ENCODE measurements at places on chromosomes 16 and 17.
A peak's percentile ranks its signal among the peaks of the same experiment; 100 is the strongest.

- H3K36me3 ChIP-seq = no peaks in the 10 kb centered on the region
- no peaks in the 10 kb centered on the region for H3K27me3 ChIP-seq
- no peak overlapping the region for H3K4me3 ChIP-seq
- DNase-seq = no peak
- H3K27ac ChIP-seq = no peak overlapping the region
Measured at GRCh38 chr17:68505951-68506350, 6.3 kb upstream of the PRKAR1A start.

DNA sequence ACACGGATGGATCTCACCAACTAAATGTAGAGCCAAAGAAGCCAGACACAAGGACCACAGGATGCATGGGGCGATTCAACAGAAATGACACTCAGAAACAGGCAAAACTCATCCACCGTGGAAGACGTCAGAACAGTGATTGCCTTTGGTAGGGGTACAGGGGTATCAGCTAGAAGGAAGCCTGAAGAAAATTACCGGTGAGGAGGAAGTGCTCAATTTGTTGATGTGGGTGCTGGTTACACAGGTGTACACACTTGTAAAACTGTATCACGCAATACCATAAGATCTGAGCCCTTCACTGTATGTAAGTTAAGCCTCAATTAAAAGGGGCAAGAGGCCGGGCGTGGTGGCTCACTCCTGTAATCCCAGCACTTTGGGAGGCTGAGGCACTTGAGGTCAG, 226.1 kb downstream of the C16orf78 start:
- no peaks in the 10 kb centered on the region for H3K4me1 ChIP-seq

DNA sequence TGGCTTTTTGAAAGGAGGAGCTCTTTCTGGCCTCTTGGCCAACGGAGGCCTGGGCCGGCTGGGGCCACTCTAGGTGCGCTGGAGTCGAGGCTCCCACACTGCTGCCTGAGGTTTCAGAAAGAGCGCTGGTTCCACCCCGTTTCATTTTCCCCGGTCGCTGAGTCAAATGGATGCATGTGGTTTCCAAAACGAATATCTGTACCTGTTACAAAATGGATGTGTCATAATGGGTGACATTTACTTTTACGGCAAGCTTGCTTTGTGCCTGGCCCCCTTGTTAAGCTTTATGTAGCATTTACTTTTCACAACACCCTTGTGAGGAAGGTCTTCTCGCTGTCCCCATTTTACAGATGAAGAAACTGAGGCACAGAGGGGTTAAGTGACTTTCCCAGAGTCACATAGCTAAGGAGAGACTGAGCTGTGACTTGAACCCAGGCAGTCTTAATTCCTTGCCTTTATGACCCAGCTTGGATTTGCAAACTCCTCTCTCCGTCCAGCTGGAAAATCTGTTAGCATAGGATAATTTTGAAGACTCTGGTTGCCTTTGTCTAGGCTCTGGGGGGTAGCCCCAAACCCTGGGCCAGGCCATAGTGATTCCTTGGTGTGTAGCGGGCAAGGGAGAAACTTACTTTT, 10.6 kb downstream of the KSR1 start:
- no peaks in the 10 kb centered on the region for H3K36me3 ChIP-seq
- no peak overlapping the region for H3K27ac ChIP-seq
- no peaks in the 10 kb centered on the region for H3K27me3 ChIP-seq
- DNase-seq = no peak

DNA sequence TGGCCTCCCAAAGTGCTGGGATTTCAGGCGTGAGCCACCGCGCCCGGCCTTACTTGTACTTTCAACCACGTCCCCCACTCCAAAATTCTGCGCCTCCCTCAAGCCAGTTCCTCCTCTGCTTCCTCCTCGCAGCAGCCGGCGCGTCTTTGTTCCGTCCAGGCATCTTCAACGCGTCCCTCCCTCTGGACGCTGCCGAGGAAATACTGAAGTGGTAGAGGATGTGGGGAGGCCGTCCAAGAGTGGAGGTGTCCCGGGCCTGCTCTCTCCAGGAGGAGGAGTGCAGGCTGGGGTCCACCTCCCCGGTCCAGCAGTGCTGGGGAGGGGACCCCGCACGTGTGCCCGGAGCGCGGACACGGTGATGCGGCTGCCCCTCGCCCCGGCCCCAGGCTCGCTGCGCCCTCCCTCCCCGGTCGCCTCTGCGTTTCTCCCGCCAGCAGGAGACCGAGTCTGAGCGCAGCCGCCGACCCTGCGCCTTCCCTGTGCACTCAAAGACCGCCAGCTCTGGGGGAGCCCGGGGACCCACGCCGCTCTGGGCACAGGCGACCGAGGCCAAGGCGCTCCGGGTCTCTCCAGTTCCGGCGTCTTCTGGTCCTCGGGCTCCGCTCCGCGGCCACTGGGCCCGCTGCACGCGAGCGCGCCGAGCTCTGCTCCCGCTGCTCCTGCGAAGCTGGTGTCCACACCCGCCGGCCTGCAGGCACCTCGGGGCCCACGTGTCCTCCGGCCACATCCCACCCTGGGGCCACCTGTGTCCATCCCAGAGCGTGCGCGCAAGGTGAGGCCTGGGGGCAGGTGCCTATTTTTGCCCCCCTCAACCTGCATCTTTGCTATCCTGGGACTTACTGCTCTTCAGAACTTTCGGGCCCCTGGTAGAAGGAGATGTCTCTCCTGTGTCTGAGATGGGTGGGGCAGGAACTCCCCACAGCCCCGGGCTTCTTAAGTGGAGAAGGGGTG, 31.7 kb downstream of the OSBPL7 start:
- DNase-seq = peak; percentile 52
- H3K27me3 ChIP-seq = peaks cover 17% of the 10 kb centered on the region
- peaks cover 5% of the 10 kb centered on the region for H3K4me1 ChIP-seq

GRCh38 chr17:40089077-40089895, 11.1 kb downstream of the NR1D1 start:
- no peaks in the 10 kb centered on the region for H3K27me3 ChIP-seq
- peaks cover 19% of the 10 kb centered on the region for H3K36me3 ChIP-seq
- H3K4me3 ChIP-seq = no peak overlapping the region
- DNase-seq = no peak
- H3K27ac ChIP-seq = no peak overlapping the region

DNA sequence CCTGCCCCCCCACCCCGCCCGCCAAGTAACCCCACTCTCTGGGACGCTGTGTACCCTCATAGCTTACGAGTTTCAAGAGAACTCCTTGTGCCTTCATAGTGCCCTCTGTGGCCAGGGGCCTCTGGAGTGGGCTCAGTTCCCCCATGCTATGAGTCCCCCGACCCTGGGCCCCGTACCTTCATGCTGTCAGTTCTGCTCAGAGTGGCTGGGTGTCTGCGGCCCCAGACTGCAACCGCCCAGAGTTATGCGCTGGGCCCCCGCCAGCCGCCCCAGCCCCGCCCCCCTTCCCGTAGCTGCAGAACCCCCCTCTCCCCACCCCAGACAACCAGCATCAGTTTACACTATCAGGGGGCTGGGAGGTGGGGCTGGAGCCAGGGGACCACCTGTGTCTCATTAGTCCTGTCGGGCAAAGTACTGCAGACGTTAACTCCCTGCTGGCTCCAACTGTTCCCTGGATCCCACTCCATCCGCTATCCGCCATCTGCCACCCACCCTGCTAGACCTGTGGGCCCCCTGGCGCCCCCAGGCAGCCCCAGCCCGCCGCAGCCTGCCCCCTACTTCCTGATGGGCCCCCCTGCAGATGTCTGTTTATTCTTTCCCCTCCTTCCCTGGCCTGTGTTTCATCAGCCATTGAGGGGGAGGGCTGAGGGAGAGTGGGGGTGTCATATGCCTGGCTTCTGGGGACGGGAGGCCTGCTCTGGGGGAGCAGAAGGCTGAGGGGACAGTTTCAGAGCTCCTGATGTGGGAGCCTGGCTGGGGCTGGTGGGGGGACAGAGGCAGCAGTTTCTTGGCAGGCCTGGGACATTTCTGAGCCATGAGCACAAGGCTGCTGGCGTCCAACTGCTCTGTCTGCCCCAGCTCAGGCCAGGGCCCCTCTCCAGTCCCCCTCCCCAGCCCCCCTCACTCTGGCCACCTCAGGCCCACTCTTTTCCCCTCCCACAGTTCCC, at the start of gene MFAP4:
MFAP4 (minus strand) TSS at position 217 of the 947 bp plus-strand sequence; CDS start at position 182, 35 bp downstream.
- peaks cover 15% of the 10 kb centered on the region for H3K4me1 ChIP-seq
- H3K27ac ChIP-seq = peak within 1 kb of the TSS; percentile 4
- no peak for DNase-seq
- H3K4me3 ChIP-seq = no peak within 1 kb of the TSS

- no peaks in the 10 kb centered on the region for H3K4me1 ChIP-seq
- H3K36me3 ChIP-seq = no peaks in the 10 kb centered on the region
- H3K27ac ChIP-seq = no peak overlapping the region
- H3K4me3 ChIP-seq = no peak overlapping the region
Measured at GRCh38 chr16:72311426-72311825, 139.5 kb upstream of the PMFBP1 start.

DNA sequence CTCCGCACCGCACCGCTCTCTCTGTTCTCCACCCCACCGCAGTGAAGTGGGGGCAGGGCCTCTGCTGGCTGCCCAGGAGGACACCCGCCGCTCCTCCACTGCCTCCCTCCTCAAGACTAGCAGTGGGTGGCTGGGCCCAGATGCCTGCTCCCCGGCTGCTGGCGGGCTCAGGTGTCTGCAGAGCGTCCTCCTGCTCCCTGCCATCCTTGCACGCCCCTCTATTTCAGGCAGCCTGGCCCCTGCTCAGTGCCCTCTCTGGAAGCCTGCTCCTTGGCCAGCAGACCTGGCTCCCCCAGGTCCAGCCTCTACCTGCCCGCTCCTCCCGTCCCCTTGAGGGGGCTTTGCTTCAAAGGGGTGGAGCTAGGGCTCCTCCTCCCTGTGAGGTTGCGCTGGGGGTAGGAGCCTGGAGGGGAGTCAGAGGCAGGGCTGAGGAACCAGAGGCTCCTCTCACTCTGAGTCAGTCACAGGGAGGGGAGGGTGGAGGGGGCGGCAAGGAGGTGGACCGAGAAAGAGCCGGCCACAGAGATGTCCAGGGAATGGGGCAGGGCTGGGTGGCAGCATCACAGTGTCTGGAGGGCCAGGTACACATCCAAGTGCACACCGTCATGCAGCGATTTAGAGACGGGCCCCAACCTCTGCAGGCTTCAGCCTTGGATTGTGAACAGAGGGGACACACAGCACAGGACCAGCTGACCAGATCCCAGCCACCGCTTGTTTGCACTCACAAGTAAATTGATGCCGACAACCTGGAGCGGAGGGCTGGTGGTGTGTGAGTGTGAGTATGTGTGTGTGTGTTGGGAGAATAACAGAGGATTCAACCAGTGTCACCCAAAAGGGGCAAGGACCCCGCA, 9.8 kb upstream of the TMEM92 start:
- H3K4me1 ChIP-seq = peaks cover 12% of the 10 kb centered on the region
- H3K4me3 ChIP-seq = no peak overlapping the region
- no peak for DNase-seq
- H3K27me3 ChIP-seq = no peaks in the 10 kb centered on the region

- H3K27me3 ChIP-seq = no peaks in the 10 kb centered on the region
- no peak overlapping the region for H3K4me3 ChIP-seq
- no peaks in the 10 kb centered on the region for H3K4me1 ChIP-seq
- DNase-seq = no peak
- H3K36me3 ChIP-seq = no peaks in the 10 kb centered on the region
Measured at GRCh38 chr16:89049484-89050118, 44.1 kb upstream of the ACSF3 start.

DNA sequence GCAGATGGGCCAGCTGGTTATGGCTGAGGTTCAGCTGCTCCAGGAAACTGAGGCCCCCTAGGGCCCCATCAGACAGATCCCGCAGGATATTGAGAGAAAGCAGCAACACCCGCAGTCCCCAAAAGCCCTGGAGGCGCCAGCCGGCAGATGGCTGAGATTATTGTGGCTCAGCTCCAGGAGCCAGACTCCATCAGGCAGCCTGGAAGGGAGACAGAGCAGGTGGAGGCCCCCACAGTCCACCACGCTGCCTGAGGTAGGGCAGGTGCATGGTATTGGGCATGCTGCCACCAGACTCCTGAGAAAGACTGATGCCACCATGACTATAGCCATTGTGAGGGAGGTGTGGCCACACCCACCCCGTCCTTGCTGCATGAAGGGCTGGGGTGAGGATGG, 9.5 kb upstream of the TMEM101 start:
- no peaks in the 10 kb centered on the region for H3K27me3 ChIP-seq
- H3K4me1 ChIP-seq = no peaks in the 10 kb centered on the region
- H3K27ac ChIP-seq = no peak overlapping the region
- no peak overlapping the region for H3K4me3 ChIP-seq
- peaks cover 25% of the 10 kb centered on the region for H3K36me3 ChIP-seq

DNA sequence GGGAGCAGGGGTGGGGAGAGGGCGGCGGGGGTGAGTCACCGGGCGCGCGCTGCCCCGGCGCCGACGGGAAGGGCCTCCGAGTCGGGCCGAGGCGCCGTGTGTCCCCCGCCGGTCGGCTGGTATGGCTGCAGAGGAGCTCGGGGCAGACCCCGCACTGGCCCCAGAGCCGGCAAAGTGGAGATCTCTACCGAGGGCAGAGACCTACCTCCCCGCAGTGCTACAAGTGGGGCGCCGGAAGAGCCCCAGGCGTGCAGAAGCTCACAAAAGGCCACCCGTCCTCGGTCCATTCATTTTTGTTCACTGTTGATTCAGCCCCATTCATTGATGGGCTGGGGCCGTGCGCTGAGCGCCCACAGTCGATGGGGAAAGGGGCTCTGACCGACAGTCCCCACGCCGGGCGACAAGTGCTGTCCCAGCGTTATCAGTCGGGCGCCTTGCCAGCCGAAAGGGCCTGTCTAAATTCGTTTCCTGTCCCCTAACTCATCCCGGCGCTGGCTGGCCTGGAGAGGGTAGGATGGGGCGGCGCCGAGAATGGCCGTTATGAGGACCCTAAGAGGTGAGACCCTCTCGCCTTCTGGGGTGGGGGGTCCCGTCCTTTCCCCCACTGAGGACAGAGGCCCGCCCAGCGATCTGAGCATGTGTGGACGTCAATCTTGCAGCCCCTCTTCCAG, 709 bp upstream of the ENO3 start:
- DNase-seq = peak; percentile 30
- H3K27ac ChIP-seq = peak overlapping the region; percentile 100
- peak overlapping the region; percentile 63 for H3K4me3 ChIP-seq
- peaks cover 20% of the 10 kb centered on the region for H3K4me1 ChIP-seq

- H3K36me3 ChIP-seq = no peaks in the 10 kb centered on the region
- H3K27me3 ChIP-seq = no peaks in the 10 kb centered on the region
Measured at GRCh38 chr17:19592316-19592715, 56.2 kb upstream of the ALDH3A2 start.

DNA sequence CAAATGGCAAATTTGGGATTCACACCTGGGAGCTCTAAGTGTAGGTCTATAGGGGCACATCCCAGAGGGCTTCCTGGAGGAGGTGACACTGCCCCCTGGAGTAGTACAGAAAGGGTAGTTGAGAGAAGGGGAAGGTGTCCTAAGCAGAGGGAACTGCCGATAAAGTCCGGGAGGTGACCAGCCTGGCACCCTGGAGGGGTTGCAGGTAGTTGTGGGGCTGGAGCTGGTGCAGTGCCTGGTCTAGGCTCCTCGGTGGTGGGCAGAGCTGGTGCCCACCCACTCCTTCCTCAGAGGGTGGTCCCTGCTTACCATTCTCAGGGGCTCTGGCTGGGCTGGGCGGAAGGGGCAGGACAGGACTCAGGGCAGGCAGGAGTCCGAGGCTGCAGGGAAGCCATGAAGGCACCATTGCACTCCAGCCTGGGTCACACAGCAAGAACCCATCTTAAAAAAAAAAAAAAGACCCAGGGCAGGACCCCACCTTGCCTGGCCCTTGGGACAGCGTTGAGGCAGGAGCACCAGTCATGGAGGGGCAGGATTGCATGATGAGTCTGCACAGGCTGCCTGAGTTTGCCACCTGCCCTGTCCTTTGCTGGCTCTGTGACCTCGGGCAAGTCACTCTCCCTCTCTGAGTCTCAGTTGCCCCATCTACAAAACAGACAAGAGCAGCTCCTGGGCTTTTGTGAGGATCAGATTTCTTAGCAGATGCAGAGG, 43.8 kb downstream of the LAT start:
- no peak overlapping the region for H3K4me3 ChIP-seq
- no peak overlapping the region for H3K27ac ChIP-seq
- peaks cover 8% of the 10 kb centered on the region for H3K4me1 ChIP-seq
- no peak for DNase-seq
- no peaks in the 10 kb centered on the region for H3K27me3 ChIP-seq
